Bronchial epithelial cell (primary cell): ENCODE measurements at places on chromosomes 5 and 9. TPM values are rescaled to one million over a fixed set of nuclear protein-coding genes. Genes with fewer than 3 reads are reported as not detected.
A peak's percentile ranks its signal among the peaks of the same experiment; 100 is the strongest.

- peak; percentile 95 for DNase-seq
These were observed at the start of gene HSPA4 for GRCh38 chr5:133051542-133052316. Gene HSPA4 (plus strand): TSS chr5:133052013. CDS start chr5:133052251, 238 bp downstream.

GRCh38 chr5:138661991-138662434, 86.8 kb upstream of the HSPA9 start:
- no peak for DNase-seq

DNA sequence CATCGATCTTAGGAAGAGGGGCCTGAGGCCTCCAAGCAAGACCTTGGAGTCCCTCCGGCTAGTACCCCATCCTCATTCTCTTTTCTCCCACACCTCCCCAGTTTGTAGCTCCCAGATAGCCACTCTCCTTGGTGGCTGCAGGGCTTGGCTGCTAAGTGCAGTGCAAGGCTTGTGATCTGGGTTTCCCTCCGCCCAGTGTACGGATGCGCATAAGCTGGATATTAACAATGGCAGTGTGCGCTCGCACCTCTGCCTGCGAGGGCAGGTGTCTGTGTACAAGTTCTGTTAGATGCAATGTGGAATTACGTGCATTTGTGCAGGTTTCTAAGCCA, 71.0 kb upstream of the TBCA start:
- no peak for DNase-seq

GRCh38 chr5:175436359-175436758, 7.6 kb downstream of the DRD1 start:
- DNase-seq: no peak

DNA sequence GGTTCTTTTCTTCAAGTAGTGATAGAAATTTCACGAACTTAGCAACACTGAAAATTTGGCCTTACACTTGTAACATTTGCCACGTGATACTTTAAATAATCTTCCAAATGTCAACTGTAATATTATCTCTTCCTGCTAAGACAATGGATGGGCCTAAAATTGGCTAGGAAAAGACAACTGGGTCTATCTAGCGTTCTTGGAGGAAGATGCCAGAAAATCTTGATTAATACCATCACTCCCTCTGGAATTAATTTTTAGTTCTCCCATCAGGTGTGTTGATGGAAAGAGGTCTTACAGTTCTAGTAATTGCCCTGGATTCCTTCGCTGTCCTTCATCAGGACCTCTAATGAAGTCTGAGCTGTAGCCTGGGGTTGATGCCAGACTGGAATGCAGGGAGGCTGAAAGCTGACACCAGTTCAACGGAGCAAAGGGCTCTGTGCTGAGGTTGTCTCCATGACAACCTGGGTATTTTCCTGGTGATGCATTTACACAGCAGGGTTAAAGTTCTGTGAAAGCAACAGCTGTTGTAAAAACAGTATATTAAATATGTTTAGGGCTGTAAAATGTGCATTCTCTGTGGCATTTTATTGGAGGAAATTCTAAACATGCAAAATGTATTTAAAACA, 92.3 kb downstream of the GAS1 start:
- DNase-seq: peak; percentile 51

GRCh38 chr5:5371005-5371404, 51.5 kb upstream of the ICE1 start:
- DNase-seq: no peak

DNA sequence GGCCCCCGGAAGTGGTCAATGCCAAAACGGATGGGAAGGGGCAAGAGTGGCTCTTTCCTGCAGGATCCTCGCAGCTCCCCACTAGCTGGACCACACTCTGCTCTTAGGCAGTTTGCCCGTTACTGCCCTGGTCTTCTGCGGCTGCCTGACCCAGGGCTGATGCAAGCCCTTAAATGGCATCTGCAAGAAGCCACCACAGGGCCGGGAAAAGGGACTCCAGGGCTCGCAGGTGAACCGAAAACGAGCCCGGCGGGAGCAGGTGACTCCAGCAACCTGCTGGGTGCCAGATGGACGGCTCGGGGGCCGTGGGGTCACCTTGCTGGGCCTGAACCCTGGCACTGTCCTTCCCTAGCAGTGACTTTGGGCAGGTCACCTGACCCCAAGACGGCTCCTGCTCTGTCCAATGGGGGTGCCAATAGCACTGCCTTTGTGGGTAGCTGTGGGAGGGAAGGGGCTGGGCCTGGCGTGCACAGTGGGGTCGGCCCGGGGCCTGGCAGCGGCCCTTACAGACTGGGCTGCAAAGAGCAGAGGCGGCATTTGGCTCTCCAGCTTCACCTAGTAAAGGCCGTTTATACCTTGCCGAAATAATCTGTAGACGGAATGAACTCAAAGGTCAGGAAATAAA, 1.3 kb downstream of the TMEM250 start:
- no peak for DNase-seq

DNA sequence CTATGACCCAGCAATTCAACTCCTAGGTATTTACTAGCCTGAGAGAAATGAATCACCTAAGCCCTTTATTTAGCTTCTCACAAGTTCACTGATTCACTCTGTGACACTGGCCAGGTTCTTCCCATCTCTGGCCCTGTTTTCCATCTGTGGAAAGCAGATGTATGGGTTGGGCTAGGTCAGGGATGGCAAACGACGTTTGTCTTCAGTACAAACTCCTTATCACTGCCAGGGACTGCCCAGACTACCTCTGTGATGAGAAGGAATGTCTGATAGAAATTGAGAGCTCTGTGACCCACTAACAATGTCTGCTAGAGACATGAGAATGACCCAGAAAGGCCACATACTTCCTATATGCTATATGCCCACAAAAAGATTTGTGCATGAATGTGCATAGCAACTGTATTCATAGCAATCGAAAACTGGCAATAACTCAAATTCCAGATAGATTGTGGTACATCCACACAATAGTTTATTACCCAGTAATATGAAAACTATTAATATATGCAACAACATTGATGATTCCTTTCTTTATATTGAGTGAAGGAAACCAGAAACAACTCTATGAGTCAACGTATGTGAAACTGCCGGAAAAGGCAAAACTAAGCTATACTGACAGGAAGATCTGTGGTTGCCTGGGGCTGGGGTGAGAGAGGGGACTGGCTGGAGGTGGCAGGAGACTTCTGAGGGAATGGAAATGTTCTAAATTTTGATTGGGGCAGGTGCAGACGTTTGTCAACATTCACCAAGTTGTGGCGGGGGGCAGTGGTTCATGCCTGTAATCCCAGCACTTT, 32.0 kb upstream of the ADAM19 start:
- DNase-seq: peak; percentile 88

GRCh38 chr9:127763918-127764384, 14.5 kb downstream of the SH2D3C start:
- peak; percentile 7 for DNase-seq

GRCh38 chr9:82443312-82443711, 454.7 kb downstream of the SPATA31D1 start:
- no peak for DNase-seq

GRCh38 chr5:89546657-89547056, 663.7 kb upstream of the MEF2C start:
- no peak for DNase-seq

DNA sequence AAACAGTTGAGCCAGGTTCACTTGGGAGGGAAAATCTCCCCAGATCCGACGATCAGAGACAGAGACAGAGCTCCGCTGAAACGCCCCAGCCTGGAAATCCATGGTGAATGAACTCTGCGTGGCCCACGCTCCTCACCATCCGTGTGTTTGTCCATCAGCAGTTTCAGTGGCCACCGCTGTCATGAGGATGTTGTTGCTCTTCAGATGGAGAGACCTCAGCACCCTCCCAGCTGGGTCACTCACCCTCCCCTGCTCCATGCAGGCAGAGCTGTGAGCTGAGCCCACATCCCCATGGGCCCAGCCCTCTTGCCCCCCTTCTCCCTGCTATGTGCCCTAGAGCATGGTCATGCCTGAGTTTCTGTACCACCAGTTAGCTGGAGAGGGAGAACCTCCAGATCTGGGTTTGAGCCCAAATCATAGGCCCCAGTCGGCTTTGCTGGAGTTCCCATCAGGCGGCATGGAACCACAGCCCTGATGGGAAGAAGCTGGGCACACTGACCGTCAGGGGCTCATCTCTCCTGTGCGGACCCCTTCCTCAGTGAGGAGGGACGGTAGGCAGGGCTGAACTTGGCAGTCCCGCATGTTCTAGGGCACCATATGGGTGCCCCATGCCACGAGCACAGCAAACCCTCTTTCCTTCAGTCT, 154.4 kb upstream of the COL5A1 start:
- DNase-seq: no peak

GRCh38 chr5:125874057-125874456, 549.2 kb upstream of the GRAMD2B start:
- DNase-seq: peak; percentile 54

- DNase-seq: no peak
These were observed 364.6 kb upstream of the PTGER4 start for GRCh38 chr5:40315126-40315525.

DNA sequence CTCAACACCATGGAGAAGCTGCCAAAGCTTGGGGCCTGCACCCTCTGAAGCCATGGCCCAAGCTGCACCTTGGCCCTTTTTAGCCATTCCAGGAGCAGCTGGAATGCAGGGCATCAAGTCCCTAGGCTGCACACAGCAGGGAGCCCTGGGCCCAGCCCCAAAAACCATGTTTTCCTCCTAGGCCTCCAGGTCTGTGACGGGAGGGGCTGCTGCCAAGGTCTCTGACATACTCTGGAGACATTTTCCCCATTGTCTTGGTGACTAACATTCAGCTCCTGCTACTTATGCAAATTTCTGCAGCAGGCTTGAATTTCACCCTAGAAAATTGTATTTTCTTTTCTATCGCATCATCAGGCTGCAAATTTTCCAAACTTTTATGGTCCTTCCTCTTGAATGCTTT, 64.6 kb downstream of the ELOVL7 start:
- no peak for DNase-seq

DNA sequence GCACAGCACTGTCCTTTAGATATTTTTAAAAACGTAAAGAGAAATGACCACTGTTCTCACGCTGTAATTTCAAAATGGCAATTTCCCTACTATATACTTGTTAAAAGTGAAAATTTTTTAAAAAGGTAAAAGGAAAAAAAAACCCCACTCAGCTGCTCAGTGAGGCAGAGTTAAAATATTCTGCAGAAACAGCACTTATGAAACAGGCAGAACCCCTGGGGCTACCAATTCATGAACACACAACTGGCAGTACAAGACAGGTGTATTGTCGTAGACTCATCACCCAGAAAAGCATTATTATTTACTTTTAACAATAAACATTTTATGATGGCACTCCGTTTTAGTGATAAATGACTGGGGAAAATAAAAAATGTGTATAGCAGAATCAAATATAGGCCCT, 1.5 kb upstream of the RASGRF2 start:
- DNase-seq: no peak

DNA sequence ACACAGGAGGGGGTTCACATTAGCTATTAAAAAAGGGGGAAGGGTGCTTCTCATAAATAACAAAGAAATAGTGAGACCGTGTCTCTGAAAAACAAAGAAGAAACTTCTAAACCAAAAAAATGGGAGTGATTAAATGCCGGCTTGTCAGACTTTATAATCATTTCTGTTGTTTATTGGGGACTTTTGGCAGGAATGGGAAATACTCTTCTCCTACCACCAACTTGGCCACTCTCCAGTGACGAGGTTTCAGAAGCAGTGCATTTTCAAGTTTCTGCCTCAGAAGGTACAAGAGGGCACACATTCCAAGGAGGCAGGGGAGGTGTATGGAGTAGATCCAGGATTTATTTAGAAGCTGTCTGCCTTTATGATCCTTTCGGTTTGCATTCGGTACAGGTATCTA, 46.2 kb downstream of the LIX1 start:
- DNase-seq: no peak

- no peak for DNase-seq
These were observed 88.3 kb upstream of the PTCH1 start for GRCh38 chr9:95605101-95605500.

GRCh38 chr9:136693490-136694162, 6.4 kb upstream of the AGPAT2 start:
- peak; percentile 83 for DNase-seq

The MYMK gene
- not detected in 2 replicates for total RNA-seq

The LHX6 gene
- 0.13 and 0.26 TPM in 2 replicates for total RNA-seq

The MOB3B gene
- total RNA-seq: 0.38 and 1.1 TPM in 2 replicates

The CPEB4 gene
- 27.9 and 38.3 TPM in 2 replicates for total RNA-seq

The IL3 gene
- total RNA-seq: not detected in 2 replicates

The DIRAS2 gene
- total RNA-seq: under 0.01 TPM in 1 of 2 replicates, not detected in the other

The SOHLH1 gene
- total RNA-seq: not detected in 2 replicates

The MARCOL gene
- total RNA-seq: not detected in 2 replicates

The ECSCR gene
- not detected in 2 replicates for total RNA-seq

The WDR36 gene
- 45.2 and 55.3 TPM in 2 replicates for total RNA-seq

The ADAMTSL2 gene
- not detected in 2 replicates for total RNA-seq

The RFESD gene
- total RNA-seq: 1.6 and 2.2 TPM in 2 replicates
